ENCODE measurements at places on chromosomes 3 and 15.

GRCh38 chr3:100709842-100710260 is 557 bp downstream of the TFG start:
- peak; percentile 74 for DNase-seq

DNA sequence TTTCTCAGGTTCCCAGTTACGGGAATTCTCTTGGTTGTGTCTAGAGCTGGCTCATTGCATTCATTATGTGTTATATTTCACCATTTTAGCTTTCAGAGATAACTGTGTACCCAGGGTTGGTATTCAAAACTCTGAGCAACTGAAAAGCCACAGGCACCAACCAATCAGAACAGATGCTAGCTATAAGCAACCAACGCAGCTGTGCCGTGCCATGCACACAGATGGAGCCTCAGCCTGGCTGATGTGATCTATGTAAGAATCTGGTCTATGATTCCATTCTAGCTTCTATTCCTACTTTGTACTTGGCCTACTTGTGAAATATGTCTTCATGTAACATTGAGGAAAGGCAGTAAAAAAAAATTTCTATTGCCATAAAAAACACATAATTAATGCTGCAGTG is 95.0 kb upstream of the CCDC80 start:
- DNase-seq = no peak

DNA sequence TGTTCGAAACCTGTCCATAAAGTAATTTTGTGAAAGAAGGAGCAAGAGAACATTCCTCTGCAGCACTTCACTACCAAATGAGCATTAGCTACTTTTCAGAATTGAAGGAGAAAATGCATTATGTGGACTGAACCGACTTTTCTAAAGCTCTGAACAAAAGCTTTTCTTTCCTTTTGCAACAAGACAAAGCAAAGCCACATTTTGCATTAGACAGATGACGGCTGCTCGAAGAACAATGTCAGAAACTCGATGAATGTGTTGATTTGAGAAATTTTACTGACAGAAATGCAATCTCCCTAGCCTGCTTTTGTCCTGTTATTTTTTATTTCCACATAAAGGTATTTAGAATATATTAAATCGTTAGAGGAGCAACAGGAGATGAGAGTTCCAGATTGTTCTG is 44.4 kb downstream of the AGTR1 start:
- DNase-seq = no peak

- DNase-seq = no peak
These were observed 57.7 kb downstream of the DNAJB8 start for GRCh38 chr3:128408693-128409623.

DNA sequence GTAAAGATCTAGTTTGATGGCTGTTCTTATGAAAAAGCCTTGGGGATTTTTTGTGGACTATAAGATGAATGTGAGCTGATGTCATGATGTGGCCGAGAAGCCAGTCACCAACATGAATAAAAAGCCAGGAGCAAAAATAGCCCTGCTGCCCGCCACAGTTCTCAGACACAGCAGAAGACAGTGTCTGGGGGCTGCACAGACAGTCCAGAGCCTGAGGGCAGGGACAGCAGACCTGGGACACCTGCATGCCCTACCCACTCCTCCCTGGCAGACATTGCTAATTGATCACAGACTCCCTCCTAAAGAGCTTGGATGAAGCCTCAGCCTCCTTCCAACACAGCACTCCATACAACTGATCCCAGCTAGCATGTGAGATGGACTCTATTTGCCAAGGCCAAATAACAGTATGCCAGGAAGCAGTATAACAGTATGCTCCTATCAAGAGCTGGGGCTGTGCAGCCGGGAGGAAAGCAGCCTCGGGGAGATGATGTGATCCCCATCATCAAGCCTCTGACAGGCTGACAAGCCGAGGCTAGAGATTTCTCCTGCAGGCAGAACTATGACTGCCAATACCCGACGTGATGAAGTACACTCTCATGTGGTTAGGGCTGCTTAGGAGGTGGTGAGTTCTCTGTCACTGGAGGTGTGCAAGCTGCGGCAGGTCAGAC is 105.4 kb upstream of the RPL32 start:
- peak; percentile 47 for DNase-seq
